ENCODE measurements at places on chromosomes 13 and 19.

- peak; percentile 2 for DNase-seq
Observed at GRCh38 chr19:3981736-3982681, 3.3 kb downstream of the EEF2 start.

DNA sequence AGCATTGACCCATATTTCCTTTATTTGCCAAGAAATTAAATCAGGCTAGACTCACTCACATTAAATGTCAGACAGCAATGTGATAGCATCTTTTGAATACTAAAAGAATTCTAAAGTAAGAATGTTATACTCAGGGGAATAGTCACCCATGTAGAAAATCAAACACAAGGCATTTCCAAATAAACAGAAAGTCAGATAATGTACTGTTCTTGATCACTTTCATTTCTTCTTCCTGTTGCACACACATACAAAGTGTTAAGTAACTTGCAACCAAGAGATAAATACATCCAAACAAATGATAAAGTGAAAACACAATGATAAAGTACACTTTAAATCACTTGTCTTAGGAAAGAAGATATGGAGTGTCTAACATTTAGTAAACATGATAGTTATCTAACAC lies 1366.6 kb upstream of the MIR17HG start:
- DNase-seq, result no peak

DNA sequence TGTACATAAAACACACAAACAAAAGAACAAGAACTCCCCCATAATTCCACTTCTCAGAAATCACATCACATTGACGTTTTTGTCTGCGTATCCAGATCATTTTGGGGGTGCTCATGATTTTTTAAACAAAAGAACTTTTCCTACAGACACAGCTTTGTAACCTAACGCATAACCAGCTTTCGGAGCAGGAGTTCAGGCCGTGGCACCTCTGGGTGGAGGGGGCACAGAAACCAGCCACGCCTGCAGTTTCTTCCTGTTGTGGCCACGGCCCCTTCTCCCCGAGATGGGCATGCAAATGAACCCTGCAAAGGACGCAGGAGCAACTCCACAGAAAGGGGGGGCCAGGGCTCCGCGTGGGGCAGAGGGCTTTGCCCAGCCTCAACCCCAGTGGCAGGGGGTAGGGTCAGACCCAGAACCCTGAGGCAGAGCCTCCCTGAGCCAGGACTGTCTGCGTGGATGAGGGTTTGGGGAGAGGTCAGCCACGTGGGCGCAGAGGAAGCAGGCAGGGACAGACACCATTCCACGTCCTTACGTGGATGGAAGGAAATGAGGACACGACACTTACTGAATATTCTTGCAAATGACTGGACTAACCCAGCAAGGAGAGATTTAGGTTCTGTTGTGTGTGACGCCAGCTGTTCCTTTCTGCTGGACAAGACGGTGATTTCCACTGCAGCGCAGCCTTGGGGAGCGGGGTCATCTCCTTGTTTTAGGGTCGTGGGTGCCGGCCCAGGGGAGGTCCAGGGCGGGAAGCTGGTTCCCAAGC lies 64.4 kb downstream of the RASA3 start:
- DNase-seq, result no peak

DNA sequence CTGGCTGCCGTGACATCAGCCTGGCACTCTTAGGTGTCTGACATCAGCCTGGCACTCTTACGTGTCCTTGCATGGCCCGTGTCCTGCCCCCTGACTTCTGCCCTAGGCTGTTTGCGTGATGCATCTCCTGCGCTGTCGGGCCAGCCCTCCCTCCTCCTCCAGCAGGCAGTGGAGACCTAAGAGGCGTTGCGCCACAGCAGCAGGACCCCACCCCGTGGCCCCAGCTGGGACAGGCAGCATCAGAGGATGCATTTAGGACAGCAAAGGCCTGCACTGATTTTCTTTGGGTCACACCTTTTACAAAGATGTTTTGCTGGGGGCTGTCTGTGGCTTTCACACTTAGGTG lies 65.3 kb downstream of the GPR12 start:
- no peak for DNase-seq

DNA sequence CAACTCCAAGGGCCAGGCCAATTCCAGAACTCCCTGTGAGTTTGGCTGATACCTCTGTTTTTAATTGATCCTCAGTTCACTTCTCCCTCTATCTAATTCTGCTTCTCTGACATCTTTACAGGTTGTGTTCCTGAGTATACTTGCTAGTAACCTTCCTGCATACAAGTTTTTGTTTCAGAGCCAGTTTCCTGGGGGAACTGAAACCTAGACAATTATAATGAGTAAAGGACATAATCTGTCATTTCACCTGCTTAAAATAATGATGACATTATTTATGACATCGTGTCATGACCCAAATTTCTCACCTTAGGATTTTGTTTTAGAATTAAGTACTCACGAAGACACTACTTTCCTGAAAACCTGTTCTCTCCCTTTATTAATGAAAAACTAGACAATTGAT lies 12.5 kb upstream of the MYCBP2 start:
- no peak for DNase-seq

DNA sequence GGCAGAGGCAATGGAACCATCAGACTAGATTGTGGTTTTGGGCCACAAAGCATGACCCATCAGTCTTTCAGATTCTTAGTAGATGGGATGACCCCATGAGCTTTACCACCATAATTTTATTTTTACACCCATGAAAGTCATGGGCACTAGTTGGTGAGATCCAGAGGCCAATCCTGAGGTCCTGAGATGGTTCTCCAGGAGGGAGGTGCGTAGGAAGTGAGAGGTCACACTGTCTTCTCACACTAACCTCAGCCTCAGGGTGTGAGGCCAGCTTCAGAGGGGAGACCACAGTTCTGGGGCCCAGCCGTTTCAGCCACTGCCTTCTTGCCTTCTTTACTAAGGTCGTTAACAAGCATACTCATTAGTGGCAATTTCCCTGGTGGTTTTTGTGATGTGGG lies 106.4 kb downstream of the AKAP11 start:
- DNase-seq, result no peak

- peak; percentile 87 for DNase-seq
Observed at GRCh38 chr13:98083507-98083906, 59.4 kb upstream of the FARP1 start.

GRCh38 chr19:10724573-10725071 lies 6.7 kb downstream of the DNM2 start:
- peak; percentile 69 for DNase-seq

- no peak for DNase-seq
Observed at GRCh38 chr13:52782471-52783448, 43.1 kb upstream of the CNMD start.

GRCh38 chr13:99391781-99392469 lies 84.7 kb upstream of the GPR183 start:
- DNase-seq, result no peak

- DNase-seq, result no peak
Observed at GRCh38 chr19:280541-281009, 10.6 kb downstream of the PLPP2 start.

- DNase-seq, result no peak
Observed at GRCh38 chr13:76656500-76656899, 229.7 kb downstream of the KCTD12 start.

All from GM03348 (cell line).